ENCODE measurements at places on chromosomes 5 and 9.

- no peak for DNase-seq
Measured at GRCh38 chr9:70861376-70861775, 260.0 kb downstream of the TRPM3 start.

GRCh38 chr9:130746434-130747212 is 53.0 kb downstream of the EXOSC2 start:
- no peak for DNase-seq

DNA sequence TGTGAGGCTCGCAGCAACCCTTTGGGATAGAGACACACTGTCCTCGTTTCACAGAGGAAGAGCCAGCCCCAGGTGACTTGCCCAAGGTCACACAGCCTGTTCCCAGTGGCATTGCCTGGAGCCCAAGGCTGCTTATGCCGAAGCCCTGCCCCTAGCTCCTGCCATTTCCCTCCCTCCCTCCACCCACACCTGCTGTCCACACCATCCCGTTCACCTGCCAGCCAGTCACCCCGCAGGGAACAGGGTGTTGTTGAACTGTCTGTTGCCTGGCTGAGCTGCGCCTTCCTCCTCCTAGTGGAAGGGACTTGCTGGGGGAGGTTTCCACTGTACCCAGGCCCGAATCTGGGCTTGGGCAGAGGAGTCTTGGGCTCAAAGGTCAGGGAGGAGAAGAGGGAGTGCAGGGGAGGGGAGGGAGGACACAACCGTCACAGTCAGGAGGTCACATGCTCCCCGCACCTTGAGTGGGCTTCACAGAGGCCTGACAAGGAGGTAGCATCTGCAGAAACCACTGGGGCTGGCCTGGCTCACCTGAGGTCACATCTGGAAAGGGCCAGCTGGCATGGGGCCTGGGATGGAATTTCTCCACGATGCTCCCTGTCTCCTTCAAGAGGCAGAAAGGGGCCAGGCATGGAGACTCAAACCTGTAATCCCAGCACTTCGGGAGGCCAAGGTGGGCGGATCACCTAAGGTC is 6.3 kb downstream of the TTC16 start:
- no peak for DNase-seq

DNA sequence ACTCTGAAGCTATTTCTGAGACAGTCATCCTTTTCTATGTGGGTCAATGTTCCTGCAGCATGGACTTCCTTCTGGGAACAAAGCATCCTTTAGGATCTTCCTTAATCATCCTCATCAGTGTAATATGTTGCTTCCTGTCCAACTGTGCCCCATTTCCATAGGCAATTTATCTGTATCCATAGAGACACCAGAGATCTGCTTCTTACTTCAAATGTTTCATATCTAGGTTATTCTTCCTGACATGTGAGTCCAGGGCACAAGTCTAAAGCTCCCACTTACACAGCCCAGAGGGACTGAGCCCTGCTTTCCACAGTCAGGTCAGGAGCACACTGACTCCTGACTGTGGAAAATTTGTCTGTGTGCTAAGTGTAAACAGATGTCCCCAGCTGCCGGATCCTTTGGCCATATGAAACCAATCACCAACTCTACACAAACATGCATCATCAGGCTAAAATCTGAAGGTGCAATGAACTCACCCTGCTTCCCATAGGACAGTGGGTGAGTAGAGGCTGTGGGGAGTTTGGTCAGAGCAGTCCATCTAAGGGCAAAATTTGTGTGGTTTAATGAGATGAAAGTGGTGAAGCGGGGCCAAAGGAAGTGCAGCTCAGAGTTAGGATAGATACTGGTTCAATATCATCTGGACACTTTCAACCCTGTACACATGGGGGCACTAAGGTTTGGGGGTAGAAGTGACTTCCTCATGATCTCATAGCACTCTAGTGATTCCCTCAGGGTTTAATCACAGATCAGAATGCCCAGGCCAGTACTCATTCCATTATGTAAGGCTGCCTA is 85.2 kb upstream of the TNC start:
- no peak for DNase-seq

DNA sequence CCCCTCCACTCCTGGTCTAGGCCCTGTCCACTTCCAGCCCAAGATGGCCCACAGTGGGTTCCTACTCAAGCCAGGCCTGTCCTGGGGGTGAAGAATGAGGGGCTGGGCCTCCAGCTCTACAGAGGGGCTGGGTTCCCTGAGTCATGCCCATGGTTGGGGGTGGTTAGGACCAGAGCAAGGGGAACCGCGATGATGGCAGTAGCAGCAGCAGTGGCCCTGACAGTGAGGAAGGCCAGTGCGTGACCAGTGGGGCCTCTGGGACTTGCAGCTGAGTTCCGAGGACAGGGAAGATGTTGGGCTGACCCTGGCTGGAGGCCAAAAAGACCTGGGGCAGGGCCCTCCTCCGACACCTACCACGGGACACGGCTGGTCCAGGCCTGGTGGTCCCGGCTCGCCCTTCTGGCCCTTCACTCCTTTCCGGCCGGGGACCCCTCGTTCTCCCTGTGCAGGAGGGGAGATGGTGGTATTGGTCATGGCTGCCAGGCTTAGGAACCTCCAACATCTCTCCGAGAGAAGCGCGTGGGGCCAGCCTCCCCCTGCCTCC is 9.2 kb upstream of the PHYKPL start:
- DNase-seq: no peak

DNA sequence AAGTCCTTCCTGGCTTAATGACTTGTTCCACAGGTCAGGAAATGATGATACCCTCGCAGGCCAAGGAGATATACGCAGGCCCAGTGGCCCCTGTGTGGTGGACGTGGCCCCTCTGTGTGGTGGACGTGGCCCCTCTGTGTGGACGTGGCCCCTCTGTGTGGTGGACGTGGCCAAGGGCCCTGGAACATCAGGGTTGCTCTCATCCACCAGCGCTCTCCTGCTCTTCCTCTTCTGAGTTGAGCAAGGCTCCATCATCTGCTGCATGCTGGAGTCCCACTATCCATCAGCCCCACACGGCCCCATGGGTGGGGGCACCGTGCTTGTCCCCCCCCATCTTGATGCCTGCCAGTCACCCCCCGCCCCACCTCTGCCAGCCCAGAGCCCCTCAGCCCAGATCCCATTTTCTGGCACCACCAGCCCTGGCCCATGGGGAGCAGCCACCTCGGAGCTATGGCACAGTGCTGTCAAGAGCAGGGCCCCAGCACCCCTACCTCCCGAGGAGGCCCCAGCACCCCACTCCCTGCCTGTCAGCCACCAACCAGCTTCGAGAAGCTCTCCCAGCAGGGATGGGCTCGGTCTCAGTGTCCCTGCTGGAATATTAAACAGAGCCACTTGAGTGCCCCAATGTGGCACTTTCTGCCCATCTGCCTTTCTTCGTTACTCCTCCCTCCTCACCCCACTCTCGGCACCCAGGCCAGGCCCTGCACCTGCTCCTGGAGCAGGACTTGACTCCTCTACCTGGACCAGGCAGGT is 8.1 kb downstream of the LRRC14B start:
- no peak for DNase-seq

DNA sequence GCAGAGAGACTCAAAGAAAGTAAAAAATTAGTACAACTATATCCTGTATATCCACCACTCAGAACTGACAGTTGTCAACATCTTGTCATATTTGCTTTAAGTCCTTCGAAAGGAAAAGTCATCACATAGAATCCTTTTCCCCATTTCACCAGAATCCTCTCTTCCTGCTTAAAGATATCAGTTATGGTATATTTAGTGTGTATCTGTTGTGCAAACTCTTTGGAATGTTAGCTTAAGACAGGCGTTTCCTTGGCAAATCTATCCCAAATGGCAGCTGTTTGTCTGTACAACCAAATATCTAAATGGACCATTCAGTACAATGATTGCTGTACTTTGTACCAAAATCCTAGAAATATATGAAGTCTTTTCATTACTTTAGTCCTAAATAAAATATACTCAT is 98.5 kb downstream of the ITGA1 start:
- DNase-seq: no peak

GRCh38 chr5:136028090-136028489 is 698 bp upstream of the TGFBI start:
- no peak for DNase-seq

DNA sequence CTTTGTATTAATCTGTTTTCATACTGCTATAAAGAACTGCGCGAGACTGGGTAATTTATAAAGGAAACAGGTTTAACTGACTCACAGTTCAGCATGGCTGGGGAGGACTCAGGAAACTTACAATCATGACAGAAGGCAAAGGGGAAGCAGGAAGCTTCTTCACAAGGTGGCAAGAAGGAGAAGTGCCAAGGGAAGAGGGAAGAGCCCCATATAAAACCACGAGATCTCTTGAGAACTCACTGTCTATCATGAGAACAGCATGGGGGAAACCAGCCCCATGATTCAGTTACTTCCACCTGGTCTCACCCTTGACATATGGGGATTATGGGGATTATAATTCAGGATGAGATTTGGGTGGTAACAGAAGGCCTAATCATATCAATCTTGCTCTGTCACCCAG is 60.9 kb upstream of the CHD1 start:
- DNase-seq: no peak

GRCh38 chr9:137421838-137422603 is 941 bp downstream of the EXD3 start:
- no peak for DNase-seq

DNA sequence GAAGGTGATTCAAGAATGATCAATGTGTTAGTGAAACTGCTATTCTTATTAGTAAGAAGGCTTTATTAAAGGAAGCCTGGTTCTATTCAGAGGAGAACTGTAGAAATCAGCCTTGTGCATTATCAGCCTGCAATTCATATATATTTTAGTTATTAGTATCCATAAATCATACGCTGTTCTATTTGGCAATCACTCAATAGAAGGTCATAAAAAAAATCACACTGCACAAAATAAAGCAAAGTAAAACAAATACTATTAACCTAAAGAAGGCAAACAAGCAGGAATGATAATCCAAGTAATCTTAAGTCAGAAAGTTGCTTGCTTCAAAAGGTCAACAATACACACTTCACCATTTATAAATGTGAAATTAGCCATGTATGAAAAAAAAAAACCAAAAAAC is 138.1 kb downstream of the PDE4D start:
- DNase-seq: no peak

GRCh38 chr5:160757194-160757593 is 94.8 kb downstream of the ATP10B start:
- DNase-seq: no peak

GRCh38 chr9:76586390-76587314 is 127.7 kb downstream of the GCNT1 start:
- no peak for DNase-seq

DNA sequence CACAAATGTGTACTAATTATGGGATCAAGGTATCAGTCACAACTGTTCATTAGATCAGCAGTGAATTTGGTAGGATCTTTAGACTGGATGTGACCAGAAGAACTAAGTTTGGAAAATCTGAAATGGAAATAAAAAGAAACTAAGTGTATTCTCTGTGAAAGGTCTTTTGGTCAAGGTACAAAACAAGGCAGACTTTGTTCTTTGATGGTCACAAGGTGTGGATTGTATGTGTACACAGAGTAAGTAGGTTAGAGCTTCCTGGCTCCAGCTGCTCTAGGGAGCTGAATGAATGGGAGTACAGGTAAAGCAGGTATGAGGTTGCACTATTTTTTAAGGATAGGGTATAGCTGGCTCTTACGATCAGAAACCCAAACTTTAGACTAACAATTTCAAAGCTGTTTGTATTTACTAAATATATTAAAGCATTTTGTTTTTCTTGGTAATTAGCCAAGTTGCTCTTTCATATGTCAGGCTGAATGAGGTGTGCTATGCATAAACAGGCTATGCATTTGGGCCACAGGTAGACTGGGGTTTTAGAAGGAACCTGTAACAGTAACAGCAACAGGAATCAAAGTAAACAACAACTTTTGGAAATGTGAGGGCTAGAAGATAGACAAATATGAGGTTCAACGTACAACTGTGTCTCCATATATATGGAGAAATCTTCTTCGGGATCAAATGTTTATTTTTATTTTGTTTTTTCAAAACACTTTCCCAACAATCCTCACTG is 32.5 kb downstream of the FAM169A start:
- no peak for DNase-seq

GRCh38 chr5:55993731-55994494 is 850 bp downstream of the IL6ST start:
- no peak for DNase-seq

GRCh38 chr9:68780720-68781119 is 75.7 kb downstream of the PIP5K1B start:
- no peak for DNase-seq

DNA sequence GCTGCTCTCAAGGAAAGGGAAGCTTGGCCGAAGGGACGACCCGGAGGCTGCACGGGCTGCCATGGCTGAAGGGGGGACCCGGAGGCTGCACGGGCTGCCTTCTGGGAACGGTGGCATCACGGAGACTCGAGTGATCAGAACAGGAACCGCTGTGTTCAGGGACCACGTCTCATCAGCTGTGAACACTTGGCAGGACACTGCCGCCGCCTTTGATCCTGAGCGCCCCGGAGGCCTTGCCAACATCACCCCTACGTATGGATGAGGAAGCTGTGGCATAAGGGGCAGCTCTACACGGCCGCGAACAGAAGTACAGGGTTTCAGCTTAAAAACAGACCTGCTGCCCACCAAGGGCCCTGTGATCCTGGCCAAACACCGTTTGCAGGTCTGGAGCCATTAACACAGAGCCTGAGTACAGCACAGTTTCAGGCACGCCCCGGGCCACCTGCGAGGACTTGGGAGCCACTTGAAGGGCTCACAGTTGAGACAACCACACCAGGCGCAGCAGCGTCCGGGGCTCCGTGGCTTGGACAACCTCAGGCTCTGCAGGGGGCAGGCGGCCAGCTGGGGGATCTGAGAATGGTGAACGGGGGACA is 23.9 kb upstream of the TERT start:
- DNase-seq: no peak
